ENCODE measurements at places on chromosomes 1 and 21.
A peak's percentile ranks its signal among the peaks of the same experiment; 100 is the strongest.

GRCh38 chr21:15706696-15707095 is 23.1 kb upstream of the USP25 start:
- DNase-seq: no peak

- DNase-seq: no peak
Measured at GRCh38 chr1:22190251-22190650, 47.4 kb upstream of the WNT4 start.

- DNase-seq: peak; percentile 53
Measured at GRCh38 chr1:221239792-221240191, 360.5 kb downstream of the HLX start.

DNA sequence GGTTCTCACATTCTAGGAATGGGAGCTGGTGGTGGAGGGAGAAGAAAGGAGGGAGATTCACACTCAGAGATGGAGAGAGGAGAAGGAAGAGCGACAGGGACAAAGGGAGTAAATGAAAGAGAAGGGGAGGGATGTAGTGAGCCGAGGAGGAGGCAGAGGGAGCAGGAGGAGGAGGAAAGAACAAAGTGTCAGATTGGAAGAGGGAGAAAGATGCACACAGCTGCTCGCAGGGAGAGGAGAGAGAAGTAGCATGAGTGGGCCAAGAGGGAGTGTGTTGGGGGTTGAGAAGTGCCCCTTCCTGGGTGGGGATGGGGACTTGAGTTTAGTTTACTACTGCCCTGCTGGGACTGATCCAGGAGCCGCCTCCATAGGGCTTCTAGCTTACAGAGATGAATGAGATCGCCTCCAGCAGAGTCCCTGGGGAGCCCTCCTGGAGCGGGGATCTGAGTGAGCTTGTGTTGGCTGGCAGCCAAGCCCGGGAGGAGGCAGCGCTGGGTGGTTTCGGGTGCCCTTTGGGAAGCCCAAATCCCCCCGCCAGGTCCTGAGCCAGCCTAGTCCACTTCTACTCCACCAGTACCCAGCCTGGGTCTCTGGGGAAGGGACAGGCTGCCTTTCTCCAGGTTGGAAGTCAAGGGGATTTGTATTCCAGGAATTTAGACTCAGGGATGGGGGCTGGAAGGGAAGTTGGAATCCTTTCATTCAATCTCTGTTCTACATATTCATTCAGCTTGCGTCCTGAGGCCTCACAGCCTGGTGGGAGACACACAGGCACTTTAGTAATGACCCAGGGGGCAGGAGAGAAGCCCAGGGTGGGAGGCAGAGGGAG is 20.9 kb downstream of the PTPRU start:
- no peak for DNase-seq

DNA sequence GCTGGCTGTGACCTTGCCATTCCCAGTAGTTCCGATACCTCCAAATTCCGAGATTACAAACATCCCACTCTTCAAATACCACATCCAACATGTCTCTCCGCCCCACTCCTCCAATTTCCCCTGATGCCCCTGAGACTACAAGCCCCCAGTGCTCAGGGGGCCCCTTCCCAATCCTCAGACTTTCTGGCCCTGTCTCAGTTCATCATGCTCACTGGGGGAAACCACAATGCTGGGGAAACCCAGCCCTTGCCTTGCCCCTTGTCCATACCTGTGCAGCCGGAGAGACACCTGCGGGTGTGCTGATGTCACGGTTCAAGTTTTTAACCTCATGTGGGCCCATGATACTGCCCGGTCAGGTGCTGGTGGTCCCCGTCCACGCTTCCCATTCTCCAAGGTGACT is 226.6 kb downstream of the CAMTA1 start:
- DNase-seq: no peak

DNA sequence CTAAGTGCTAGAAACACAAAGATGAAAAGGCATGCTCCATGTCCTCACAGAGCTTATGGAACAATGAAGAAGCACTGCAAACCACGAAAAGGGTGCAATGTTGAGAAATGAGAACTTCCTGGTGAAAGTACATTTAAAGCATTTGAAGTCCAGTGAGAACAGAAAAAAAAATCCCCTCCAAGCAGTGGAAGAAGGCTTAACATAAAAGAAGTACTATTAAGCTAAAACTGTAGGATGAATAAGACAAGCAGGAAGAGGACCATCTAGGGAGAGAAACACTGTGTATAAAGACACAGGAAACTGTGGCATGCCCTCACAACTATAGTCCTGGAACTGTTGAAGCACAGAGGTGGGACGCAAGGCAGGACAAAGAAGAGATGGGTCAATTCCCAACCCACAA is 10.0 kb downstream of the TP53BP2 start:
- no peak for DNase-seq

All from right forelimb (tissue), 1 donor.